ENCODE measurements at places on chromosomes 16 and 17.
A peak's percentile ranks its signal among the peaks of the same experiment; 100 is the strongest.

DNA sequence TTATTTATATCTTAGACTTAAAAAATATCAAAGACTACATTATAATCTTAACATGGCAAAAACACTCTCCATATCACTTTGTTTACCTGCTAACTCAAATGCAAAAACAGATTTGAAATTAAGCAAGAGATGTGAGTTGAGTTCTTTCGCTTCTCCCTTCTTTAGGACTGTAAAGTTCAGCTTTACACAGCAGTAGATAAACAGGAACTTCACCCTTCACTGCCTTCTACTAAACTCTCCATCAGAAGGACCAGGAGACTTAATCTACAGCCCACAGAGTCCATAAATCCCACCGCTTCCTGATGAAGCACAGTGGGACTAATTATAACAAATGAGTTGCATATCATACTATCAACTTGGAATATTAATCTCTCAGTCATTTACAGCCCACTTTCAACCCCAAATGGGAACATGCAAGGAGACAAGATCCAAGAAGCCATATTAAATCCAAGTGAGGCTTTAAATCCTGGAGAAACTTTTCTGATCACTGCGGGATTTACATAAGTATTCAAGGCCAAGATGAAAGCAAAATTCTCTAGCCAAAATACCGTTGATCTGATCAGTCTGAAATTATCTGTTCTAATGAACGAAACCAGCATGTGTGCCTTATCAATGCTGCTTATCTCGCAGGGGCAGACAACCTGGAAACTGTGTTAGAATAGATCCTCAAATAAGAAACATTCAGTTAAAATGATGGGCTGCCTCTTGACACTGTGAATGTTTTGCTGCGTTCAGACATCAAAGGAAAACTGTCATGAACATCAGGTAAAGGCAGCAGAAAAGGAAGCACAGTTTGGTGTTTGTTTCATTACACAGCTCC is 1.6 kb downstream of the AMFR start:
- DNase-seq, result no peak

DNA sequence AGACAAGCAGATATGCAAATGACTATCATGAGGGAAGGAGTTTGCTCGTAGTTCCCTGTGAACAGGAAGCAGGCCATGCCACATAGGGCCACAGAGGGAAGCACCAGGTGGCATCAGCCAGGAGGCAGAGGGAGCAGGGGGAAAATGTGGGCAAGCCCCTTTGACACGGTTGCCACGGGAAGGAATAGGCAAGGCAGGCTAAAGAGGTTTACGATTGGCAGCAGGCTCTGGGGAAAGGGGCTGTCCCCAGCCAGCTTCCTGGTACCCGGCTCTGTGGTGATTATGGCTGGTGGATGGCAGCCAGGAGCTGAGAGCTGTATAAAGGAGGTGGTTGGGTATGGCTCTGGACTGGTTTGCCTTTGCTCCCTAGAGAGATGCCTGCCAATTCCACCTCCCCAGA is 848 bp downstream of the CES3 start:
- DNase-seq, result peak; percentile 75

DNA sequence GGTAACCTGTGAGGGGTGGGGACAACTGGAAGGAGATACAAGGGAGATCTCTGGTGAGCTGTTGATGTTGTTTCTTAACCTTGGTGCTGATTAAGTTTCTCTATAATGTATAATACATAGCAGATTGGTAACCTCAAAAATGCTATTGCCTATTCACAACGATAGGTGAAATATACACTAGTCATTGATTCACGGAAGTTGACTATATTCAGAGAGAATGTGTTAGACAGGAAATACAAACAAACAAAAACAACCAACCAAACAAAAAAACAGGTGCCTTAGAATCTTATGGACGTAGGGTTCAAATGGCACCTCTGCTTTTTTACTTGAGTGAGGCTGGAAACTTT is 21.5 kb downstream of the HSD17B2 start:
- no peak for DNase-seq

DNA sequence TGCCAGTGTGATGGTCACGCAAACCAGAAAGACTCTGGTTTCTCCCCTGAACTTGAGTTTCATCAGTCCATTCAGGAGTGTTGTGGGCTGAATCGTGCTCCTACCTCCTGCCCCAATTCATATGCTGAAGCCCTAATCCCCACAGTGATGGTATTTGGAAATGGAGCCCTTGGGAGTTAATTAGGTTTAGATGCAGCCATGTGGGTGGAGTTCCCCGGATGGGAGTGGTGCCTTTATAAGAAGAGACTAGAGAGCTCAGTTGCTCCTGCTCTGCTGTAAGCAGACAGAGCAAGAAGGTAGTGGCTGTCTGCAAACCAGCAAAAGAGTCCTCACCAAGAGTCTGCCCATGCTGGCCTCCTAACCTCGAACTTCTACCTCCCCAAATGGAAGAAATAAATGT is 160.3 kb upstream of the DYNLRB2 start:
- DNase-seq, result no peak

GRCh38 chr17:15343749-15344148 is 2.4 kb upstream of the TEKT3 start:
- DNase-seq, result no peak

GRCh38 chr17:44006272-44006597 is 1.8 kb downstream of the NAGS start:
- no peak for DNase-seq
